NCI-H1694 treated with DMSO at 0.1 percent for 48 hours (cell line): ENCODE measurements at places on chromosomes 11 and 22.

- DNase-seq, result no peak
These were observed 273.7 kb downstream of the DDX10 start for GRCh38 chr11:108938604-108939003.

DNA sequence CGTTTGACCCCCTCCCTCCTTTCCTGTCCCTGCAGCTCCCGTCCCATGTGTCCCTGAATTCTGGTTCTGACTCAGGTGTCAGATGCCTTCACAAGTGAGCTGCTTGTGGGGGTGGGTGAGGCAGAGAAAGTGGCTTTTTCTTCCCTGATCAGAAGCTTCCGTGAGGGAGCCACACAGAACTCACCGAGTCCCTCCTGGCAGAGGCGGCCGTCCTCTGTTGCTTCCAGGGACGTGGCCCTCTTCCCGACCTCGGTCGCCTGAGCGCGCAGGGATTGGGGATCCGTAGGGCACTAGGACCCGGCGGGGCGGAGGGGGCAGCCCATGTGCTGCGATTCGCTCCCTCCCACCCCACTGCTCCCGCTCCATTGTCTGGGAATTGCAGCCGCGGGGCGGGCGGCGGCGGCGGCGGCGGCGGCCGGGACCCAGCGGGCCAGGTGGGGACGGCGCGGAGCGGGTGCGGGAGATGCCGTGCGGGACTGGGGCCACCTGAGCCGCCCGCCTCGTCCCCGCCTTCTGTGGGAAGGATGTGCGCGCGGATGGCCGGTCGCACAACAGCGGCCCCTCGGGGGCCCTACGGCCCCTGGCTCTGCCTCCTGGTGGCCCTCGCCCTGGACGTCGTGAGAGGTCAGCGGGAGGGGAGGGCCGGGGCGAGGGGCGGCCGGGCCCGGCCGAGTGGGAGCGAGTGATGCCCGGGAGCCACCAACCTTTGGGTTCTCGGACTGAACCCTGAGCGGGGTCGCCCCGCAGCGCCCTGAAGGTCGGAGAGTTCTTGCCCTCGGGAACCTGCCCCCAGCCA is at the start of gene TMEM132A:
TMEM132A (plus strand) TSS at position 351 of the 796 bp plus-strand sequence; CDS start at position 525, 174 bp downstream.
- peak; percentile 30 for DNase-seq

- no peak for DNase-seq
These were observed 1341.8 kb downstream of the TBC1D22A start for GRCh38 chr22:48104102-48104738.

- DNase-seq, result no peak
These were observed 139.6 kb upstream of the MPPED2 start for GRCh38 chr11:30725645-30726195.

GRCh38 chr11:3123305-3123704 is 41.8 kb downstream of the OSBPL5 start:
- peak; percentile 81 for DNase-seq

GRCh38 chr11:640021-640706 is 3.1 kb downstream of the DRD4 start:
- no peak for DNase-seq

GRCh38 chr22:36486619-36487384 is 5.4 kb upstream of the TXN2 start:
- DNase-seq, result no peak

DNA sequence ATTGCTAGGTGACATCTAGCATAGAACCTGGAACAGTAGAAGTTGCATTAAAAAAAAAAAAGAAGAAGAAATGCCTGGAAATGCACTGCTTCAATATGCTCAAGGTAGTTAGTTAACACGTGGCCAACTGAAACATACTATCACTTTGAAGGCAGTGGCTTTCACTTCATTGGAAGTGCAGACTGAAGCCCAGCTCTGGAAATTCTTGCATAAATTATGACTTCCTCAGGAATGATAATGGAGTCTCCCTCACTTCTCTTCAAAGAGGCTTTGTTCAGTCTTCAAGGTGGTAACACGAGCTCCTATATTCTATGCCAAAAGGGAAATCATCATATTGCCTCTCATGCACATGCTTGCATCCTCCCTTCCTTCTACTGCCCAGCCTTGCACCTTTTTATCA is 715.9 kb upstream of the API5 start:
- no peak for DNase-seq

GRCh38 chr11:35548925-35549561 is 23.6 kb upstream of the PAMR1 start:
- no peak for DNase-seq

DNA sequence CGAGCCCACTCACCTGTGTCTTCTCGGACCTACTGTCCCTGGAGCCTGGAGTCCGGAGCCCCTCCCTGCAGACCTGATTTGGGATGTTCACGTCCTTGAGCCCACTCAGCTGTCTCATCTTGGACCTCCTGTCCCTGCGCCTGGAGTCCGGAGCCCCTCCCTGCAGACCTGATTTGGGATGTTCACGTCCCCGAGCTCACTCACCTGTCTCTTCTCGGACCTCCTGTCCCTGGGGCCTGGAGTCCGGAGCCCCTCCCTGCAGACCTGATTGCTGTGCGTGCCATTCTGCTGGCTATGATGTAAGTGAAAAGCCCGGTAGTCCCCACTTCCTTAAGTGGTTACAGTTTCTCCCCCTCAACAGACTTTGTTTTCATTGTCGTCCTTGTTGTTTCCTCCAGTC is 867.1 kb downstream of the BRD1 start:
- DNase-seq, result no peak

GRCh38 chr22:20015971-20016733 is 471 bp downstream of the ARVCF start:
- no peak for DNase-seq

- no peak for DNase-seq
These were observed 17.3 kb downstream of the PACS1 start for GRCh38 chr11:66087148-66087908.

- DNase-seq, result no peak
These were observed 44.8 kb upstream of the PTPN5 start for GRCh38 chr11:18836417-18836816.

GRCh38 chr22:33883961-33884808 is 36.1 kb downstream of the LARGE1 start:
- DNase-seq, result no peak

- no peak for DNase-seq
These were observed 64.6 kb upstream of the LMO1 start for GRCh38 chr11:8328231-8328794.

DNA sequence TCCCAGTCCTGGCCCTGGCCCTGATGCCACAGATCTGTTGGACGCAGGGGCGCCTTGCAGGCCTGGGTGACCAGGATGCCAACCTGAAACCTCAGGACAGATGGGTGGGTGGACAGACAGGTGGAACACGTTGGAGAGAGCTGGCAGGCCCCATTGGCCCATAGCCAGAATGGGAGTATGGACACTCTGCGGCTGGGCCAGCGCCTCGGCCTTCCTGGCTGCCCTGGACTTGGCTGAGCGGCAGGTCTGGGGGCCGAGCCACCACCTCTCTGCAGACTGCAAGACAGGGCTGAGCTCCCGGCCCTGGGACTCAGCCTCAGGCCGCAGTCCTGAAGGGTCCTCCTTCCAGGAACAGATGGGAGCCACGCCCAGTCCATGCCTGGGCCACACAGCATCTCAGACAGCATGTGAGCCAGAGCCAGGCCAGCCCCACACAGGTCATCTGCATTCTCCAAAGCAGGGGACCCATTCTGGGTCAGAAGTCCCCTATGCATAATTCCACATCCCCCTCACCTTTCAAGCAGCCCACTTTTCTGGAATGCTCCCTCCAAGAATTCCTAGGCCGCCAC is 14.1 kb downstream of the WNT7B start:
- DNase-seq, result no peak

DNA sequence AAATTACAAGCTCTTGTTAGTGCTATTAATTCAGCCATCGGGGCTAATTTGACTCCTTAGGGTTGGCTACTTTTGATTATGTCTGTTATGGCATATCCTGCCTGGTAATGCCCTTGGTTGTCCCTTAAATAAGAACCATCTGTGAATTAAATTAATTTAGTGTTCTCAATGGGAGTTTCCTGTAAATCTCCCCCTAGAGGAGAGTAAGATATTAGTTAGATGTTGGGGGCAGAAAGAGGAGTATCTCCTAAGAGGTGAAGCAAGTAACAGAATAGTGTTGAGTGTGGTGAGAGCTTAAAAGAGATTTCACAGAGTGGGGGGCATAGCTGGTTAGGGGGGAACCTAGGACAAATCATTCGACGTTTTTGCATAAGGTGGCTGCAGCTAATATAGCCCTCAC is 1126.9 kb downstream of the JRKL start:
- DNase-seq, result no peak

DNA sequence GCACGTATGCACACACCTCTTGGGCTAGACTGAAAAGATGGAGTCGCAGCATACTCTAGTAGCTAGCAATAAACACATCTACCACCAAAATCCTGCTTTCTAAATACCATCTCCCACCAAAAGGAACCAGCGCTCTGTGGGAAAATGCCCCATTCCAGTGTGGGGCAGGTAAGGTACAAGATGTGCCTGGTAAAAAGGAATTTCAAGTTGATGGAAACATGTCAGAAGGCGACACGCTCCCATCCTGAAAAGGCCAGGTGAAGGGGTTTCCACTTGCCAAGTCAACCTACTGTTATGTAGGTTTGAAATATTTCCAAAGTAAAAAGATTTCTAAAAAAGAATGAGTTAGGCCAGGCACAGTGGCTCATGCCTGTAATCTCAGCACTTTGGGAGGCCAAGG is 8.8 kb downstream of the DGCR2 start:
- DNase-seq, result no peak

DNA sequence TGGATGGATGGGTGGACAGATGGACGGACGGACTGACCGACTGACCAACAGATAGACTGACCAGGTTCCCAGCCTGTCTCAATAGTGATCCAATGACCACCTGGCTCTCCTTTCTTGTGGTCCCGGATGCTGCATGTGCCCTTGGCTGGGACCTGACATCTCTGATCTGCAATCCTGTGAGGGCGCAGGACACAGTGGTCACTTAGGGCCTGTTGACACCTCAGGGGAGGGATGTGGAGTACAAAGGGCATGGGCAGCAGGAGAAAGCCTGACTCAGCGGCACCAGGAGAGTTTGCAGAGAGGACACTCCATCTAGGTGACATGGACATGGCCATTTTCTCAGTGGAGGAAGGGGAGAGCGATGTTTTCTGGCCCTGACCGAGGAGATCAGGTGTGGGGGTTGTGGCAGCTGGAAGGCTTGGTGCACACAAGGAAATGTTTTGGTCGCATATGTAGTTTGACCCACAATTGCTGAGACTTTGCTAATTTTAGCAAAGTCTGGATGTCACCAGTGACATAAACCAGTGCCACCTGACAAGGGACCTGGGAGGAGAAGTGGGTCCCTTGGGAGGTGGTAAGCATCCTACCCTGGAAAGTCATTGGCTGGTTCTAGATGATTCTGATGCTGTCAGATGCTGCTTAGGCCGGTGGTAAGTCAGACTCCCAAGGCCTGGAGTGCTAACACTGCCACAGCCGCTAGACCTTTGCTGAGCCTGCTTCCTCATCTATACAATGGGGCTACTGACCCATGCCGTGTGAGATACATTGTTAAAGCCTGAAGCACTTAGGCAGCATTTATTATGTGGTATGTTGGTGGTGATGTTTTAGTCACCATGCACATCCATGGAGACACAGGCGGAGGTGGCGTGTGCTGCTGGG is 50.7 kb downstream of the CD82 start:
- DNase-seq, result no peak

- peak; percentile 25 for DNase-seq
These were observed 1.6 kb downstream of the NR1H3 start for GRCh38 chr11:47259232-47259977.

GRCh38 chr11:73521621-73522020 is 76.3 kb downstream of the FAM168A start:
- no peak for DNase-seq

GRCh38 chr22:21758091-21758864 is 22.7 kb upstream of the YPEL1 start:
- DNase-seq, result no peak

DNA sequence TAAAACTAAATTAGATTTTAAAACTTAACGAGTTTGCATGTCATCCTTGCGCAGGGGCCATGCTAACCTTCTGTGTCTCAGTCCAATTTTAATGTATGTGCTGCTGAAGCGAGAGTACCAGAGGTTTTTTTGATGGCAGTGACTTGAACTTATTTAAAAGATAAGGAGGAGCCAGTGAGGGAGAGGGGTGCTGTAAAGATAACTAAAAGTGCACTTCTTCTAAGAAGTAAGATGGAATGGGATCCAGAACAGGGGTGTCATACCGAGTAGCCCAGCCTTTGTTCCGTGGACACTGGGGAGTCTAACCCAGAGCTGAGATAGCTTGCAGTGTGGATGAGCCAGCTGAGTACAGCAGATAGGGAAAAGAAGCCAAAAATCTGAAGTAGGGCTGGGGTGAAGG is 10.6 kb downstream of the LIMK2 start:
- no peak for DNase-seq

DNA sequence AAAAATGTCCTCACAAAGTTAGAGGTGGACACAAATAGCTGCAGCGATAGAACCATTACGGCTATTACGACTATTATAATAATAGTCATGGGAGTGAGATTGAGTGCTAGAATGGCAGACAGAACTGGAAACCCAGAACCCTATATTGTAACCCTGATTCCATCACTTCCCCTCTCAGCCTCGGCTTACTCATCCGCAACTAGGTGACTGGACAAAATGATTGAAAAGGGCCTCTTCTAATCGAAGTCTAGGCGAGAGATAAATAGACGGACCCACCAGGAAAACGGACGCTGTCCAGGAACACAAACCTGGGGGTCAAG is 629 bp downstream of the PSMA1 start:
- DNase-seq, result no peak

DNA sequence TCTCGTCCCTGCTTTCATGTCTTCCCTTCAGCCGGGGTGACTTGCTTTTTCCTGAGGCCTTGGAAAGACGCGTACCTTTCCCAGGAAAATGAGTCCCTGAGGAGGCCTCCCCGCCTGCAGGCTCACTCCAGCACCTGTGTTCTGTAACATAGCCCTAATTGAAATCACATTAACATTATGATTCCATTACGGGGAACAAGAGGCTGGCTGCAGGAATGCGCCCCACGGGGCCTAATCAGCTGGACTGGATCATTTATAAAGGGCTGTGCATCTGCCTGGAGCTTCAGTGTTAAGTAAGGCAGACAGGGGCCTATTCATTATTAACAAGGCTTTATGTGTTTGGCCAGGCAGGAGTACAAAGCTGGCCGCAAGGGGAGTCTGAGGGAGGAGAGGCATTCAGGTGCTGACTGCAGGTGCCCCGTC is 41.9 kb upstream of the TSPAN18 start:
- no peak for DNase-seq

- DNase-seq, result no peak
These were observed 24.9 kb downstream of the UBE2L3 start for GRCh38 chr22:21592422-21592821.

GRCh38 chr11:6402061-6402470 is 11.8 kb downstream of the SMPD1 start:
- DNase-seq, result no peak

GRCh38 chr11:113531083-113531482 is 55.9 kb upstream of the DRD2 start:
- no peak for DNase-seq

- no peak for DNase-seq
These were observed 49.3 kb upstream of the OR5P2 start for GRCh38 chr11:7846003-7846402.
